ENCODE measurements at places on chromosomes 1 and 21. TPM values are rescaled to one million over a fixed set of nuclear protein-coding genes. Genes with fewer than 3 reads are reported as not detected.

DNA sequence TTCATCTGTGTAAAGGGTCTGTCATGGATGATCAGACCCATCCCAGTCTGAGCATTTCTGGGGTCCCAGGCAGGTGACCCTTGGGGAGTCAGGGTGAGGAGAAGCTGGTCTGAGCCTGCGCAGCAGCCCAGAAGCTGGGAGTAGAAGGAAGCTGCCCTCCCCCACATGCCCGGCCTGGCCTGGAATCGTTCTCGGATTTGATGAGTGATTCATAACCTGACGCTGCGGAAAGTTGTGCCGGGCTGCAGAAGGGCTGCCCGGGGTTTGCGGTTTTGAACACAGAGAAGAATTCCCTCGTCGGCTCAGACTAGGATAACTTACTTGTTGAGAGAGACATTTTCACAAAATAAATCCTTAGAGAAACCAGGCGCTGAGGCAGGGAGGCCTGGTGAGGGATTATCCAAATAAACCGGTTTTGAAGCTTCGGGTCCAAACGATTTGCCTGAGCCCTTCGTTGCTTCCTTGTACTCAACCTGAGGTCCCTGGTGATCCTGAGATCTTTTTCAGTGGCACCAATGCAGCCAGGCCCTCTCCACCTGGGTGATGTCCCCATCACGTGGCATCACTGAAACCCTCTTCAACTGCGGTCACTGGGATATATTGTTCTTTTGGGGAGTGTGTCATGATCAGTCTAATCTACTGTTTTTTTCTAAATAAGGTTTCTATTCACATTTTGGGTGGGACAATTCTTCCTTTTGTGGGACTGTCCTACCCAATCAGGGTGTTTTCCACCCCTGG, 29.2 kb downstream of the EPHB2 start:
- DNase-seq: no peak

DNA sequence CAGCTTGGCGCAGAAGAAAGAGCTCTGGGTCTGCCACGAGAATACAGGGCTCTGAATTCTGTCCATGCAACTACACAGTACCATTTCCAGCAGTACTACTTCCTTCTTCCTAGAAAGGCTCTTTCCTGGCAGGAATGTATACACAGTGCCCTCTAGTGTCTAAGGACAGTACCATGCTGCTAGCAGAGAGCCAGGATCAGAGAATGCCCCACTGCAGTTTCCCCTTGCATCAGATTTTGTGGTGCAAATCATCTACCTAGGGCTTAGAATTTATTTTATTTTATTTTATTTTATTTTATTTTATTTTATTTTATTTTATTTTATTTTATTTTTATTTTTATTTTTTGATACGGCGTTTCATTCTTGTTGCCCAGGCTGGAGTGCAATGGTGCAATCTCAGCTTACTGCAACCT, 50.8 kb downstream of the PAX7 start:
- DNase-seq: peak; percentile 24

- no peak for DNase-seq
Measured at GRCh38 chr1:169090900-169091311, 15.6 kb upstream of the ATP1B1 start.

DNA sequence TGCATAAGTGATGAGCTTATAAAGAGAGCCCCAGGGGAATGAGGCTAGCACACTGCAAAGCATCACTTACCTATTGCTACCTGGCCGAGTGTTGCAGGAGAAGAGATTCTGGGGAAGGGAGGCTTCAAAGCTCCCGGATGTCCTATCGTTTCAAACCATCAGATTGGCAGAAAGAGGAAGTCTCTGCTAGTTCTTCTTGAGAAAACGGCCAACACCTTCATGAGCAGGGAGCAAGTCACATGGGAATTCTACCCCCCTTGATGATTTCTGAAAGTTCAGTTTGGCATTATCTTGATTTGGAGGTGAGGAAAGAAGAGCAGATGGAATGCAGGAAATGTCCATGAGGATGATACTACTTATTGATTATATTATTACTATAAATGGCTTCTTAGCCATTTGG, 16.2 kb downstream of the SYF2 start:
- DNase-seq: no peak

DNA sequence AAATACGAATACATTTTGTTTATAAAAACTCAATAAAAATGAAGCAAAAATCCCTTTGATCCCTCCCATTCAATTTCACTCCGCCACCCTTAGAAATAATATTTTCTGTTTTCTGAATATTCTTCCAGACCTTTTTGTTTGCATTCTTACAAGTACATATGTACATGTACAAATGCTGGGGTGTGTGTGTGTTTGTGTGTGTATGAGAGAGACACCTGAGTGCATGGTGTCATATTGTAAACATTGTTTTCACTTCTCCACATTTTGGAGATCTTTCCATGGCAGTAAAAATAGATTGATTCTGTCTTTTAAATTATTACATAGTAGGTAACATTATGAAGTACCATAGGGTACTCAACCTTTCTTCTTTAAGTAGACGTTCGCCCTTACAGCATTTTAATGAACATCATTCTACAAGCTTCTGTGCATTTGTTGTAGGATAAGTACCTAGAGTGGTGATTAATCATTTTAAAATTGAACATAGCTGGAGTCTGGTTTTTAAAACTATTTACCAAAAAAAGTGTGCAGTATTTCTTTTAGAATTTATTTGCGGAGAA, 1.3 kb upstream of the MPC2 start:
- no peak for DNase-seq

DNA sequence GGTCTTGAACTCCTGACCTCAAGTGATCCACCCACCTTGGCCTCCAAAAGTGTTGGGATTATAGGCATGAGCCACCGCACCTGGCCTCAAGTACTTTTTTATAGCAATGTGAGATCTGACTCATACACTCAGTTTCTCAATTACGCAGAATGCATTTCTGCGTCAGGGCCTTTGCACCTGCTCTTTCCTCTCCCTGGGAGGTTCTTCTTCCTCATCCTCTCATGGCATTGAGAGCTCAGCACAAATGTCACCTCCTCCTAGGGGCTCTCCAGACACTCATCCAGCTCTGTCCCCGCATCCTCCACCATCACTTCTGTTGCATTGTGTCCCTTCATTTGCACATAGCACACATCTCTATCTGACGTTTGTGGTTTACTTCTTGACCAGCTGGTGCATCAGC, 418.8 kb downstream of the PTPRU start:
- DNase-seq: no peak

GRCh38 chr1:53349369-53349835, 21.5 kb upstream of the LRP8 start:
- DNase-seq: no peak

DNA sequence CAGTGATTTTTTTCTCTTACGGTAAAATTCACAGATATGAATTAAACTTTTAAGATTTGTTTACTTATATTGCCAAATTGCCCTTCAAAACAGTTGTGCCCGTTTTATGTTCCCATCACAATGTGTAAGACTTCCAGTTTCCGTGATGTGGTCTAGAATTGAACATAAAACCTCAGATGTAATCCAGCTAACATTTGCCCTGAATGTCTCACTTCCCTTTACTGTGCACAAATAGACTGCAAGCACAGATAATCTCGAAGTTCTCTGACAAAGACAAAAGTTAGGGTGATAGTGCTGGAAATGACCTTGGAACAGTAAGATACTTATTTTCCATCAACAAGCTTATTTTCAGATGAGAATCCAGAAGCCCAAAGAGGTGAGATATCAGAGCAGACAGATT, 177.5 kb downstream of the ZZZ3 start:
- no peak for DNase-seq

DNA sequence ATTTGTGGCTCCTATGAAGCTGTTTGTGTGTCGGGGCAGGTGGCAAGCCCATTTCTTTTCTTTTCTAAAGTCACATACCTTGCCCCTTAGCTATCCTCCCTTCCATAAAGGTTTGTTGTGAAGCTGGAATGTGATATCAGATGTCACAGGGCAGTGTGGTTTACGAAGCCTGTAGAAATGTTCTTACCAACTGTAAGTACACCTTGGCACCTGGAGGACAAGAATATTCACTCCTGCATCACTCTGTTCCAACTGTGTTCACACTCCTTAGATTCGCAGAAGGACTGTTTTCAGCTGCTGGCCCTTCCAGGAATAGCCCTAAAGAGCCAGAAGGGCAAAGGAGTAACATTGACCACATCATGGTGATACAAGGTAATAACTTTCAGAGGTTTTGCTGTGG, 176.9 kb downstream of the FGGY start:
- no peak for DNase-seq

GRCh38 chr1:35945327-35945726, 14.4 kb downstream of the AGO3 start:
- DNase-seq: no peak

DNA sequence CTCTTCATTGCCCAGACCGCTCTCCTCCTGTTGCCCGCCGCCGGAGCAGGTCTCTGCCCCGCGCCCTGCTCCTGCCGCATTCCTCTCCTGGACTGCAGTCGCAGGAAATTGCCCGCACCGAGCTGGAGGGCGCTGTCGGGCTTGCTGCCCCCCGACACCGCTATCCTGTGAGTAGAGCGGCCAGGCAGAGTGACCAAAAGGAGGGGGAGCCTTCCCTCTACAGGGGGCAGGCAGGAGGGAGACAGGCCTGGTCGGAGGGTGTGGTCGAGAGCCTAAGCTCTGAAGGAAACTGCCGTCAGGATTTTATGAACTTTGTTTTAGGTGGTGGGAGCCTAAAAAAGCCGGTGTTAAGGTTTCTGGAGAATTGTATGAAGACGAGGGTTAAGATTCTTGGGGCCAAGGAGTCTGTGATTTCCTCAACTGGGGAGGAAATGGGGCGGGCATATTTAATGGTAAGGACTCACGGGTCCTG, 517 bp downstream of the LRIG2 start:
- no peak for DNase-seq

DNA sequence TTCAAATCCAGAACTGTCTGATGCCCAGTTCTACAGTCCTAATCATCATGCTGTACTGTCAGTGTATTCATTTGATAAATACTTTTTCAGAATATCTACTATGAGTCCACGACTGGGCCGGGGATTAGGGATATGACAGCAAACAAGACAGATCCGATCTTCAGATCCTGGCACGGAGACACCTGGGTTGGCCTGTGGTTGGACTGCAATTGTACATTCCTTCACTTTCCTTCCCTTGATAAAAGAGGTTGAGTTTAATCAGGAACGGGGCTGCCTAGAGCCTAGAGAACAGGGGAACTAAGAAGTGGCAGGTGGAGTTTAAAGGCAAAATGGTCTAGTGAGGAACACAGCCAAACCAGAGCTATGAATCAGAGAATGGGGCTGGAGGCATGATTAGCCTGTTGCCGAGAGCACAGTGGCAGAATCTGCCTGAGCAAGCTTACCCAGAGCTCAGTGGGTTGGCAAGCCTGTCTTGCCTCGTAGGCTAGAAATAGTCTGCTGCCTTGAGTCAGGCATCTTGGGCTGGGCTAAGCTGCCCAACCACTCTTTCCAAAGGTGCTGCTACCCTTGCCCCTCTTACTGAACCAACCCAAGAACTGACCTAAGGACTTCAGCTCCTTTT, 38.1 kb upstream of the PTCH2 start:
- DNase-seq: no peak

The TRIM63 gene
- total RNA-seq: not detected

The PTGS2 gene
- total RNA-seq: not detected

The KRTAP13-2 gene
- total RNA-seq: not detected

All from neural crest cell (in vitro differentiated cells).